ENCODE measurements at places on chromosomes 13 and 19. TPM values are rescaled to one million over a fixed set of nuclear protein-coding genes. Genes with fewer than 3 reads are reported as not detected.

GRCh38 chr13:112990783-112991182 is 21.8 kb downstream of the MCF2L start:
- DNase-seq = no peak

DNA sequence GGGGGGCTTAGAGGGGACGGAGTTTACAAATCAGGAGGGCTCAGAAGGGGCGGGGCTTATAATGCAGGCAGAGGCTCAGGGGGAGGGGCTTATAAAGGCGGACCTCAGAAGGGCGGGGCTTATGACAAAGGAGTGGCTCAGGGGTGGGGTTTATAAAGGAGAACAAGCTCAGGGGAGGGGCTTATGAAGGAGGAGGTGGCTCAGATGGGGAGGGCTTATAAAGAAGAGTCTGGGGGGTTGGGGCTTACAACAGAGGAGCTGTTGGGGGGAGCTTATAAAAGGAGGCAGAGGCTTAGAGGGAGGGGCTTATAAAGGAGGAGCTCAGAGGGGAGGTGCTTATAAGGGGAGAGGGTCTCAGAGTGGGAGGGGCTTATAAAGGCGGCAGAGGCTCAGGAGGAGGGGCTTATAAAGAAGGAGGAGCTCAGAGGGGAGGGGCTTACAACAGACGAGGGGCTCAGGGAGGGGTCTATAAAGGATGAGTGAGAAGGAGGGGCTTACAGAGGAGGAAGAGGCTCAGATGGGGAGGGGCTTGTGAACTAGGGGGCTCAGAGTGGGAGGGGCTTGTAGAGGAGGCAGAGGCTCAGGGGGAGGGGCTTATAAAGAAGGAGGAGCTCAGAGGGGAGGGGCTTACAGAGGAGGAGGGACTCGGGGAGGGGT is 1.0 kb downstream of the SMIM24 start:
- DNase-seq = no peak

GRCh38 chr13:44537248-44537647 is 38.9 kb downstream of the TSC22D1 start:
- no peak for DNase-seq

- DNase-seq = no peak
Observed at GRCh38 chr19:28388988-28389387, 824.0 kb downstream of the UQCRFS1 start.

DNA sequence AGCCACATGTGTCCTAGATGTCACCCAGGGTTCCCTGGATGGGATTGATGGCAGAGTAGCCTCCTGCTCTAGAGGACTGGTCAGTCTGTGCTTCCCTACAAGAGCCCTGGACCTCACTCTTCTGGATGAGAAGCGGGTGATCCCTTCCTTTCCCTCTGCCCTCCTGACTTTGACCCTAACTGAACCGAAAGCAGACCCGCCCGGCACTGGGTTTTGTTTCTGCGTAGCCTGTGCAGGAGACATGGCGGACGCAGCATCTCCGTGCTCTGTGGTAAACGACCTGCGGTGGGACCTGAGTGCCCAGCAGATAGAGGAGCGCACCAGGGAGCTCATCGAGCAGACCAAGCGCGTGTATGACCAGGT is 4.9 kb downstream of the THOP1 start:
- no peak for DNase-seq

DNA sequence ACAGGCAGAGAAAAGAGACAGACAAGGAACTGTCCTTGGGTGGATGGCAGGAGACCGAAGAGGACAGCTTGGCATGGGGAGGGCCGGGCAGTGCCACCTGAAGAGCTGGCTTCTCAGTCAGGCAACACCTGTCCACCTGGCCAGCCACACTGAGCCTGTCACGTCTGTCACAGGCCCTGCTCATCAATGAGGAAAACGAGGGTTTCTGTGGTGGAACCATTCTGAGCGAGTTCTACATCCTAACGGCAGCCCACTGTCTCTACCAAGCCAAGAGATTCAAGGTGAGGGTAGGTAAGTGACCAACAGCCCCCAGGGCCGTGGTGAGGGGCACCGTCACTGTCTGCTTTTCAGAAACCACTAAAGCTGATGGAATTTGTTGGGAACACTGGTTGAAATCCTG is 11.2 kb upstream of the PROZ start:
- DNase-seq = no peak

DNA sequence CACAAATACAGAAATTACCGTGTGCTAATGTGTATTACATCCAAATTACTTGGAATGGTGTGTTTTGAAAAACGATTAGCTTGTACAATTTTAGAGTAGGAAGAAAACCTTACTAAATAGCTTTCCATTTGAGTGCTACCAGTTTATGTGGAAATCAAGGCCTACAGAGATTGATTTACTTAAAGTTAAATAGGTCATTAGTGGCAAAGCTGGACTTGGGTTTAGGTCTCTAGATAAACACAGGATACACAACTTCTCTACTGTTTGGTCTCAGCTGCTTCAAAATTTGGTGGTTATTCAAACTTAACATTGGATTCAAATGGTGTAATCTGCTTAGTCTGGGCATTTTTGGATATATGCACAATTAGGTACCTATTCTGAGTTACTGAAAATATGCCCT is 21.4 kb downstream of the PCCA start:
- DNase-seq = no peak

- DNase-seq = peak; percentile 63
Observed at GRCh38 chr19:51020988-51021651, 1.6 kb upstream of the KLK10 start.

DNA sequence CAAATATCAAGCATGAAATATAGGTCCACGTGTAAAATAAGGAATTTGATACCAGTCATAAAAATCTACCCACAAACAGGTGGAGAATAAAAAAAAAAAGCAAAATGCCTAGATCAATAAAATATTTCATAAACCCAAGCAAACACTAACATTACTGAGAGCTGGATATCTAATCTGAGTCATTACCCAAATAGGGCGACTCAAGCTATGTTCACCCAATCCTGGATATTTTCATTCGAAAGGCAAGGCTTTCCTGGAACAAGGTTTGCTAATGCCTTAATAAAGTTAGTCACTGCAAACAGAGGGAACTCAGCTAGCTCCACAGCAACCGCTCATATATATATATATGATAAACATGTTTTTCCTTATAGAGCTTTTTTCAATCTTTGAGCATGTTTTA is 33.5 kb upstream of the TM9SF2 start:
- DNase-seq = peak; percentile 68

ADAMTSL5 gene
- 1.2 TPM for total RNA-seq

IRGC gene
- total RNA-seq = not detected

PIN1 gene
- 59.7 TPM for total RNA-seq

ZNF793 gene
- 0.27 TPM for total RNA-seq
